ENCODE measurements at places on chromosomes 5 and 9.

DNA sequence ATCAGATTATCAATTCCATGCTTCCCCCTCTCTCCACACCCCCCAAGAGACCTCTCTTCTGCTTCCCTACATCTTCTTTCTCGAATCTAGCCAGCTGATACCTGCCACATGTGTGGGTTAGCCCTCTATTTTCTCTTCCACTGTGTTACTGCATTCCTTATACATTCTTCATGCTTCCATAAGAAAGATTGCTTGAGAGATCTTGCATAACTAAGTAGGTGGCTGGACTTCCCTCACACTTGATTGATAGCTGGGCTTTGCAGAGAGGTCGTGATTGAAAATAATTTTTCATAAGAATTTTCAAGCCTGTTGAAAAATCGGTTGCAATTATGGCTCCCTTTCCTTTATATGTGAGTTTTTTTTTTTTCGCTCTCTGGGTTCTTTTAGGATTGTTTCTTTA lies 33.0 kb upstream of the PANK3 start:
- DNase-seq: no peak

GRCh38 chr9:131997779-131998178 lies 81.9 kb downstream of the MED27 start:
- no peak for DNase-seq

DNA sequence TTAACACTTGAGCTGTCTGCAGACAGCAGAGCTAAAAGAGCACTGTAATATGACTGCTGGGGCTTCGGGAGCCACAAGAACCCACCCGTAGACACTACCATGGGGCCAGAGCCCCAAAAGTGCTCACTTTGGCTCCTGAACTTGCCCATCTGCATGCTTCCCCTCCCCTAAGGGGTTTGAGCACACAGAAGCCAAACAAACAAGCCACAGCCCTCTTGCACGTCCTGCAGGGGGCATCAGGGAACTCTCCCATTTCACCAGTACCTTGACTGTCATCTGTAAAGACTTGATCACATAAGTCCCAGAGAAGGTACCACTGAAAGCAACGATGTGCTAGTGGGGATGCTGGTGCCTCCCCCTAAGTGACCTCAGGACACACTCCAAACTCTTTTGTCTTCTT lies 681.8 kb downstream of the SEMA5A start:
- DNase-seq: no peak

DNA sequence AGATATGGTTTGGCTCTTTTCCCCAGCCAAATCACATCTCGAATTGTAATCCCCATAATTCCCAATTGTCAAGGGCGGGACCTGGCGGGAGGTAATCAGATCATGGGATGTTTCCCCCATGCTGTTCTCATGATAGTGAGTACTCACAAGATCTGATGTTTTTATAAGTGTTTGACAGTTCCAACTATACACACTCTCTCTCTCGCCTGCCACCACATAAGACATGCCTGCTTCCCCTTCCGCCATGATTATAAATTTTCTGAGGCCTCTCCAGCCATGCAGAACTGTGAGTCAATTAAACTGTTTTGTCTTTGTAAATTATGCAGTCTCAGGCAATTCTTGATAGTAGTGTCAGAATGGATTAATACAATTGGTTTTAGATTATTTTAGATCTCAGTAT lies 475.7 kb upstream of the CYLC2 start:
- no peak for DNase-seq

- no peak for DNase-seq
Observed at GRCh38 chr9:76216161-76216649, 178.0 kb downstream of the RFK start.

All from esophagus squamous epithelium (tissue), 5 donors.